ENCODE measurements at places on chromosomes 1 and 21. TPM values are rescaled to one million over a fixed set of nuclear protein-coding genes. Genes with fewer than 3 reads are reported as not detected.
A peak's percentile ranks its signal among the peaks of the same experiment; 100 is the strongest.

GRCh38 chr21:27112186-27112585 lies 145.3 kb upstream of the ADAMTS5 start:
- no peak for DNase-seq

GRCh38 chr1:150613061-150613920 lies 16.1 kb downstream of the ENSA start:
- peak; percentile 48 for DNase-seq

GRCh38 chr1:113903501-113904292 lies 902 bp downstream of the AP4B1 start:
- DNase-seq: no peak

GRCh38 chr21:39117440-39117970 lies 65.7 kb downstream of the PSMG1 start:
- no peak for DNase-seq

DNA sequence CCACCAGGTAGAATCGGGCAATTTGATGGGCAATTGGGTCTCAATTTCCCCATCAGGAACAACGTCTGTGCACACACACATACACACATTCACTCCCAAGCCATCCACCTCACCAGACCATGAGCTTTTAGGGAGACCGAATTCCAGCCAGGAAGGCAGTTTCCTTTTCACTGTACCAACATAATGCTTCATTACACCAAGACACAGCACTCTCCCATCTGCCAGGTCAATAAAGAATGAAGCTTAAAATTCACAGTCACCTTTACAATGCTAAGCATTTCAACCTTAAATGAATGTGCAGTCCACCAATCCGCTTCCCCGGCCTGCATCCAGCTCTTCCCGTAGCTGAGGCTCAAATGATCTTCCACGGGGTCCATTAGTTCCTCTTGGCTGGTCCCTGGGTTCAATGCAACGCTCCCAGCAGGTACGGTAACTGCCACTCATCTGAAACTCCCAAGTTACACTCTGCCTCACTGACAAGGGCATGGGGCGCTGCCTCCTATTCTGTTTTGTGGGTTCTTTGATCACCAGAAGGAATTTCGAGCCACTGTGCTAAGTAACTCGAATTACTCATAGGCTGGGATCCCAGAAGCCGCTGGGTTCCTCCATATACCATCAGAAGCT lies 105.0 kb downstream of the SIM2 start:
- DNase-seq: no peak

GRCh38 chr1:12047120-12047876 lies 15.8 kb upstream of the TNFRSF8 start:
- DNase-seq: no peak

- no peak for DNase-seq
Observed at GRCh38 chr1:119139403-119139802, 1.1 kb downstream of the WARS2 start.

DNA sequence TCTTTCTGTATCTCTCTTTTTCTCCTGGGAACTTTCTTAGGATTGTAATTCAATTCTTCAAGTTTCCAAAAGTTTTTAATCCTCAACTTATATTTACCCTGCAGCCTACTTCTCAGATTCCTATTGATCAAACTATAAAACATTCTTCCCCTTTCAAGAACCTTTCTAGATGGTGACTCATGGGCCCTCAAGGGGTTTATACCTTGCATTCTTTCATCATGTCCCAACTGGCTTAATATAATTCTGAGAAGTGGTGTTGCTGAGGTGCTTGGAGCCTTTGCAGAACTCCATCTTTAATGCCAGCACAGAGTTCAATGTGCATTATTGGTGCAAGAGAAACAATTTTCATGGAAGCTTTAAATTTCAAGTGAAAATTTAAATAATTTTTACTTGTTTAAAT lies 273.4 kb downstream of the VAV3 start:
- DNase-seq: no peak

GRCh38 chr1:214648801-214649200 lies 45.8 kb downstream of the CENPF start:
- no peak for DNase-seq

- DNase-seq: no peak
Observed at GRCh38 chr1:29156543-29157268, 25.0 kb downstream of the SRSF4 start.

DNA sequence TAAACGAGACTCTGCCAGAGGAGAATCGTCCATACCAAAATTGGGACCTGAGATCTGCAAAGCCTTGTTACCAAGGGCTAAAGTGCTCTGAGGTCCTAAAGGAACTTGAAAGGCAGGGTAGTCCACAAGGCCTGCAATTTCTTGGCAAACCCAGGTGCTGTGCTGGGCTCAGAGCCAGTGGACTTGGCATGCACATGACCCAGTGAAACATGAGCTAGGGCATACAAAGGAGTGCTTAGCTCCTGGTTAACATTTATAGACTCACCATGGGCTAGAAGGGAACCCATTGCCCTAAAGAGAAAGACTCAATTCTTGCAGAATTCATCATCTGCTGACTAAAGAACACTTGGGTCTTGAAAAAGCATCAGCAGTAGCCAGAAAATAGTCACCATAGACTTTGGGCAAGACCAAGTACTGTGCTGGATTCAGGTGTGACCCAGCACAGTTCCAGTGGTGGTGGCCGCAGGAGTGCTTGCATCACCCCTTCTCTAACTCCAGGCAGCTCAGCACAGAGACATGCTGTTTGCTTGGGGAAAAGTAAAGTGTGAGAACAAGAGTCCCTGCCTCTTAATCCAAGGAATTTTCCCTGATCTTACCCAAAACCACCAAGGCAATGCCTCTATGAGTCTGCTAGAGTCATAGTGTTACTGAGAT lies 1069.4 kb upstream of the ADGRL2 start:
- DNase-seq: no peak

GRCh38 chr1:119251751-119252150 lies 111.3 kb upstream of the WARS2 start:
- DNase-seq: no peak

DNA sequence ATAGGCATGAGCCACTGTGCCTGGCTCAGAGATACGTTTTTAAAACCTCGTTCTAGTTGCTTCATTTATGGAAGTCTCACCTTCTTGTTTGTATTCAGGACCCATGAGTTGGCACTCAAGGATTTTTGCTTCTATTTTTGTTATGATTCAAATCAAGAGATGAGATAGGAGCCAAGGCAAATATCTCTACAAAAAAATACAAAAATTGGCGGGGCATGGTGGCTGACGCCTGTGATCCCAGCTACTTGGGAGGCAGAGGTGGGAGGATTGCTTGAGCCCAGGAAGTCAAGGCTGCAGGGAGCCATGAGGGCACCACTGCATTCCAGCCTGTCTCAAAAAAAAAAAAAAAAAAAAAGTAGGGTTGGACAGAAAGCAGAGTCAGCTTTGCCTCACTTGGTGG lies 36.8 kb upstream of the ERRFI1 start:
- DNase-seq: no peak

DNA sequence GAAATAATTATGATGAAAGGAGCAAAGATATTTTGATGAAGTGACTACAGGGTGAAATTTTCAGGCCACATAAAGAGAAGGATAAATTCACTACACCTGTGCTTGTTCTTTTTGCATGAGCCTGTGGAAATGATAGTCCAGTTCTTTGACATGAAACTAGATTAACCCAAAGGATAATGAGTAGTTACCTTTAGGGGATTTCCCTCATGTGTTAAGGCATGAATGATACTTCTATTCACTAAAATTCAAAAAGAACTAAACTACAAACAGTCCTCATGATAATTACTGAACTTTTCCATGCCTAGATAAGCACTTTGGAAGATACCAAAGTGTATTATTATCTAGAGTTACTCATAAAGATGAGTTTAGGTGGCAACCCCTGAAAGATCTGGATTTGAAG lies 244.3 kb downstream of the PTPRC start:
- no peak for DNase-seq

- no peak for DNase-seq
Observed at GRCh38 chr21:42400525-42400924, 3.2 kb upstream of the UBASH3A start.

Gene RYR2
- polyA plus RNA-seq: 3.1 TPM

Gene DRAXIN
- 0.26 TPM for polyA plus RNA-seq

Gene LRRC3
- polyA plus RNA-seq: 2.4 TPM

Gene TTC39A
- 5.0 TPM for polyA plus RNA-seq

Gene C1QTNF12
- 3.6 TPM for polyA plus RNA-seq

Gene TCHH
- polyA plus RNA-seq: not detected

Gene DDR2
- polyA plus RNA-seq: 34.6 TPM

Gene FALEC
- 1.9 TPM for polyA plus RNA-seq

Gene HNRNPU
- polyA plus RNA-seq: 348 TPM

Gene CSF3R
- polyA plus RNA-seq: 3.8 TPM
